ENCODE measurements at places on chromosomes 11 and 22.

GRCh38 chr11:61126256-61126655, 24.0 kb downstream of the CD5 start:
- DNase-seq, result no peak

DNA sequence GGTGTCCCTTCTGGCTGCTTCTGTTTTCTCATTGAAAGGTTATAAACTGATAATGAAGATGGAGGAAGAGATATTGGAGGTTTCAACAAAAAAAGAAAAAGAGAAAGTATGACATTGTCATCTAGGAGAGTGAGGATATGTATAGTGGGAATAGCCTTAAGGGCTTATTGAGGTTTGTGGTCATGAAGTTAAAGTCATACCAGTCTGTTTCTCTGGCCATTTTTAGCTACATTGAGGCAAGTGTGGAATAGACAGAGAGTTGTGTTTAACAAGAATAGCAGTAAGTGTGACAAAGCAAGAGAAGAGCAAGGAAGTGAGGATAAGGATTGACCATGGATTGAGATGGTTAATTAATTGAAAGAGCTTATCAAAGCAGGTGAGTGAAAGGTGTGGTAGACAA, 110.4 kb downstream of the ELP4 start:
- no peak for DNase-seq

GRCh38 chr22:50009765-50010675, 2.5 kb downstream of the IL17REL start:
- no peak for DNase-seq

GRCh38 chr22:18970176-18970947, 34.3 kb upstream of the PRODH start:
- no peak for DNase-seq

GRCh38 chr22:28171712-28172111, 252.7 kb upstream of the PITPNB start:
- no peak for DNase-seq

All from activated CD8-positive, alpha-beta memory T cell treated with anti-CD3 and anti-CD28 coated beads, Interleukin-2, amount 50 U/mL, for 4 hours (primary cell).